ENCODE measurements at places on chromosomes 6 and 20.

DNA sequence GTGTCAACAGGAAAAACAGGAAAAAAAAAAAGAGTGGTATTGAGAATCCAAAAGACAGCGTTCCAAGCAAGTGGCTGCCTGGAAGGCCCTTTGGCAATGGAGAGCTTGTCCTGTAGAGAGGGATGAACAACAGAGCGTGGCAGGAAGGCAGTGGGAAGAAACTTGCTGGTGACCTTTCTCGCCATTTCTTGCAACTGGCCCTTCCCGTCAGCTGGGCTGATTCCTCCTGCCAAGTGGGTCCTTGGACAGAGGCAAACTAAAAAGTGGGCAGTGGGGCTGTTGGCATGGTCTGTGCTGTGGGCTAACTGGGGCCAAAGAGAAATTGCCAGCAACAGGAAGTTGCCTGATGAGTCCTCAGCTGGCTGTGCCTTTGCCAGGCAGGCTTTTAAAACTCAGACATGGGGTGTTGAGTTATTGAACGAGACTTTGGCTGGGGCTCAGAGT, 43.9 kb upstream of the CLDN20 start:
- no peak for DNase-seq

GRCh38 chr6:143241111-143241510, 180.4 kb downstream of the AIG1 start:
- no peak for DNase-seq

DNA sequence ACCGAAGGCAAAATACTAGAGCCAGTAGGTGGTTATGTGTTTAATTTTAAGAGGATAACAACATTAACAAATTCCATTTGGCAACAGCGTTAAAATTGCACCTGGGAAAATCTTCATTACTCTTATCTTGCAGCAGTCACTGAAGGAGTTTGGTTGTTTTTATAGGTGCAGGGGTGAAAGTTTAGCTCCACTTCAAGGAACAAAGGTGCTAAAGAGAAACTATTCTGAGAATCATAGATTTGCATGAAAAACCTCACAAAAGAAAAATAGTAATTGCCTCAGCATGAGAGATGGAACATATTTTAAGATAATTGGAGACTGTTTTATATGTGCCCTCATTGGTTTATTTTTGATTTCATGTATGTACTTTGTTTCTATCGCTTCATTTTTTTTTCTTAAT, 444.4 kb downstream of the UTRN start:
- no peak for DNase-seq

DNA sequence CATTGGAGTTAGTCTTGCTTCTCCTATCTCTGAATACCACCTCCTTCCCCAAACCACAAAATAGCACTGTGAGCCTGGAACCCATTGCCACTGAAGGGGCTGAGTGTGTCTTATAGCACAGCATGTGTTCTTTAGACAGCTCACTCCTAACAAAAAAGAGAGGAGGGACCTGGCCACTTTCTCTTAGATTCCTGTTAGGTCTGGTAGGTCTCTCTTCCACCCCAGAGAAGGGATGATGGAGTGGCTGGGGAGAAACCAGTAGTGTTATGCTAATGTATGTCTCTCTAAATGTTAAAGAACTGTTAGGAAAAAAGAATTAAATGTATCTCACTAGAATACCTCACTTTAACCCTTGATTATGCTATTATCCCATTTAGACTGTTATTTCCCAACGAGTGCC, 340.3 kb downstream of the EPHA7 start:
- no peak for DNase-seq

DNA sequence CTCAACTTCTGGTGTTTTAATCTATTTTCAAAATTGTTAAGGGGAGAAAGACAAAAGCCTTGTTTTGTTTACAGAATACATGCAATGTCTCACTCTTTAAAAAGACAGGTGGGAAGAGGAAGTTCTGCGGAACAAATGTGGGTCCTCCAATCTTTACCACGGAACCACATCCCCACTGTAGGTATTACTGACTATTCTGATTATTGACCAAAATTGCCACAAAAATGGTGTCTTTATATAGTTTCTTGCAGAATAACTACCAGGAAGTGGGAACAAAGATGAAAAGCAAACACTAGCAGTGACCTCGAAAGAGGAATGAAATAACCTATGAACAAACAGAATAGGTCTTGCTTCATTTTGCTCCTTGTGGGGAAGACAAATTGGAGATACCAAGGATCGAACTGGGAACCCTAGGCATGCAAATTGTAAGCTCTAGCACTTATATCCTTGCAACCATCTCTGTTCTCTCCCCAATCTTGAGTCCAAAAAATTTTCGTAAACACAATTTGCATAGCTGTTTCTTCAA, 106.7 kb downstream of the GPX5 start:
- no peak for DNase-seq

DNA sequence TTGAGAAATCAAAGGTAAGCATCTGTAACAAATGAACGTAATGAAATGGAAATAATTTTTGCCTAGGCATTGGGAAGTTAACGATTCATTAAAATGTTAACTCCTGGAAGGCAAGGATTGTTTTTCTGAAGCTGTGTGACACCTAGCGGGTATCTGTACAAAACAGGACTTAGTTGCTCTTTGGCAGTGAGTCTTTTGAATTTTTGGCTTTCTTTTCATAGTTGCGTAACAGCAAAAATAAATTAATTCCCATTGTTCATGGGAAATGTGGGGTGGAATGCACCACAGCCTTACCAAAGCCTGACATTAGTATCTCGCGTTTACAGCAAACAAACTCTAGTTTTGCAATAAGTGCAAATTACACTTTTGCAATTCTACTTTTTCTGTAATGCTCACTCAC, 92.7 kb upstream of the DTNBP1 start:
- DNase-seq: no peak
